ENCODE measurements at places on chromosomes 5 and 9.

GRCh38 chr5:72280581-72281069 is 39.4 kb downstream of the MRPS27 start:
- no peak for DNase-seq

DNA sequence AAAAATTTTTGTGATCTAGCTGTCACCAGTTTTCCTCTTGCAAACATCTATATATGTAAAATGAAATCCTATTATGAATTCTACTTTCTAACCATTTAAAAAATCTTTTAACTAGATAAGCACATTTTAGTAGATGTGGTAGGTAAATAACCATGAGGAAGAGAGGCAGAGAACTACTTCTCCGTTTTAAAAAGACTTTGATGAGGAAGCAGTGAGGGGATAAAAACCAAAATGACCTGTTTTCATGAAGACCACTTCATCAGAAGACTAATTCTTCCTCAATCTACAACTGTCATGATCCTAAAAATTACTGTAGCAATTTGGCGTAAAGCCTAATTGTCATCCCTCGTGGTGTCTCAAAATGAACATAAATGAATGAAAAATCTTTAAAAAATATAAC is 15.7 kb upstream of the ERBIN start:
- no peak for DNase-seq

DNA sequence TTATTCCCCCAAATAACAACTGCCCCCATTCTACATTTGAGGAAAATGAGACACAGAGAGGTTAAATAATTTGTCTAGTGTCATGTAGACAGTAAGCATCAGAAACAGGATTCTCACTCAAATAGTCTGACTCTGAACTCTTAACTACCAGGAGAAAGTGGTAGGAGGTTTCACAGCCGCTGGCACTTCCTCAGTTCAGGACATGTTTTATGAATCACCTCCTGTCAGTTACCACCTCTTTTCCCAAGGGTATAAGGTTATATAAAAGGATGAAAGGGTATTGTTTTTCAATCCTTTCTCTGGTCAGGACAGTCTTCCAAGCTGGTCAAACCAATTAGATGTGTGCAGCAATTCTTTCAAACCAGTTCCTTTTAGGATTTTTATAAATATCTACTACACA is 52.1 kb downstream of the TSSK1B start:
- no peak for DNase-seq

GRCh38 chr9:112809351-112809848 is 58.8 kb downstream of the SNX30 start:
- no peak for DNase-seq

DNA sequence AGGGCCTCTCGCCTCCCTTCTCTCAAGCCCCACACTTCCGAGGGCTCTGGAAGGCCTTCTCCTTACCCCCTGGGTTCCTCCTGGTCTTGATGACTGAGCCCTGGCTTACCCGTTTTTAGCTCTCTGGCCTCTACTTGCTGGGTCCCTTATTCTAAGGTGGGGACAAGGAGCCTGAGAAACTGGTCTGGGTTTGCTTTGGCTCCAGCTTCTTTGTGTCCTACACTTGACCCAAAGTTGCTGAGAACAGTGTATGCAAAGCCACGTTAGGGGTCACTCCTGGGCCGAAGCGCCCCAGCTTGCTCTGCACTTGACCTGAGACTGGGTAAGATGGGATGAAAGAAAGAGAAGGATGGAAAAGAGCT is 788 bp downstream of the ZNF346 start:
- DNase-seq, result no peak
